ENCODE measurements at places on chromosomes 4 and X. TPM values are rescaled to one million over a fixed set of nuclear protein-coding genes. Genes with fewer than 3 reads are reported as not detected.

Gene CRMP1
- total RNA-seq, result 148 TPM

Gene UGT2A3
- total RNA-seq, result 0.22 TPM

Gene NXF2B
- total RNA-seq, result 0.44 TPM

Gene CXCL13
- 0.66 TPM for total RNA-seq

Gene DSPP
- 0.05 TPM for total RNA-seq

Gene AKAP14
- not detected for total RNA-seq

Gene CHRDL1
- 36.6 TPM for total RNA-seq

Gene BEND2
- total RNA-seq, result 0.27 TPM

Gene ARSJ
- 6.1 TPM for total RNA-seq

Gene IQCM
- not detected for total RNA-seq

Gene FREM3
- total RNA-seq, result 0.93 TPM
